ENCODE measurements at places on chromosomes 7 and 10.

- peak; percentile 39 for DNase-seq
Observed at GRCh38 chr10:111221682-111222480, 145.1 kb downstream of the ADRA2A start.

DNA sequence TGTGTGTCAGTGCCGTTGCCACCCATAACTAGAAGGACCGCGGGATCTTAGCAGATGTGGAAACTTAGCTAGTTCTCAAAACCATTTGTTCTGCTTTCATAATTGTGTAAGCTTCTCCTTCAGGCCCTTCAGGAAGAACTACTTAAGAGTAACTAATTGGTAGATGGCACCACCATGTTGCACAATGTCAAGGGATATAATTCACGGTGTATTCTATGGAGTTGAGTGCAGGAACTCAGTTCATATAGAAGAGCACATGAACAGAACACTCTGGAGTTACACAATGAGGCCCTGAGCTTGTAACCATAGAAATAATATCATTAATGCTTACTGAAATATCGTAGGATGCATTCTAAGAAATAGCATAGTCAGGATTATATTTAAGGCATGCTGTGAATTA, 126.5 kb upstream of the GAD2 start:
- DNase-seq = no peak

GRCh38 chr10:48604991-48605508, at the start of gene ARHGAP22:
ARHGAP22 (minus strand) TSS chr10:48605073; CDS start chr10:48604796, 277 bp downstream.
- DNase-seq = no peak

- no peak for DNase-seq
Observed at GRCh38 chr10:125792342-125793300, 17.0 kb upstream of the MMP21 start.

DNA sequence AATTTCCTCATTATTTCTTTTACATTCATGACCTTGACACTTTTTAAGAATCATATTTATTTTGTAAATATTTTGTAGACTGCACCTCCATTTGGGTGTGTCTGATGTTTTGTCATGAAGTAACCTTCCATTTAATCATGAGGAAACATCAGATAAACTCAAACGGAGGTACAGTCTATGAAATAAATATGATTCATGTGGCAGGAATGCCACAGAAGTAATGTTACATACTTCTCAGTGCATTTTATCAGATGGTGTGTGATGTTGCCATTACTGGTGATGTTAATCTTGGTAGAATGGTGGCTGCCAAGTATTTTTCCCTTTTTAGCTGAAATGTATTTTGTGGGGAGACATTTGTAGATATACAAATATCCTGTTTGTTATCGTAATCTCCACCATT, 64.9 kb downstream of the ZNF37A start:
- no peak for DNase-seq

- DNase-seq = no peak
Observed at GRCh38 chr7:1675673-1676549, 5.8 kb downstream of the ELFN1 start.

DNA sequence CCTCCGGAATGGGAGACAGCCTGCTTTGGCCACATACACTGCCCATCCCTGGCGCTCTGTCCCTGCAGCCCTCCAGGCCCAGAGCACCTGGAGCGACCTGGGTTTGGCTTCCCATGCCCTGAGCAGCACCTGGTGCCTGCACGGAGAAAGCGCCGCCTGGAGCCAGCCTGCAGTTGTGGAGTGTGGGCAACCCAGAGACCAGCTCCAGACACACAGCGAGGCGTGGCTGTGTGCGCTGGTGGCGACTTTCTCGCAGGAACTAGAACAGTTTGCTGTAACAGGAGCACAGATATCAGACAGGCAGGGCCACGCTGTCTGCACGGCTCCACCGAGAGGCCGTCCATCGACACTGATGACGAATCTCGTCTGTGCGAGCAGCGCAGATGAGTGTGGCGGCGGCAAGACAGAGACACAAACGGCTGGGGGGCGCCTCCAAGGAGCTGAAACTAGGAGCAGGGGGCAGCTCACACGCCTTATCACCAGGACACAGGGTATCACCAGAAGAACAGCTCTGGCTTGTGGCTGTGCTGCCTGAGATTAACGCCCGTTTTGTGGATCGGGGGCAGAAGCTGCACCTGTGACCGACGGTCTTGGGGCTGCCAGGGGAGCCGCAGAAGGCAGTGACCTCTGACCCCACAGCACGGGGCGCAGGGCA, 275.3 kb downstream of the DNAJB6 start:
- DNase-seq = no peak

- no peak for DNase-seq
Observed at GRCh38 chr7:94577357-94577756, 67.7 kb downstream of the CASD1 start.

GRCh38 chr10:27620430-27621397, 116.6 kb downstream of the RAB18 start:
- DNase-seq = no peak

DNA sequence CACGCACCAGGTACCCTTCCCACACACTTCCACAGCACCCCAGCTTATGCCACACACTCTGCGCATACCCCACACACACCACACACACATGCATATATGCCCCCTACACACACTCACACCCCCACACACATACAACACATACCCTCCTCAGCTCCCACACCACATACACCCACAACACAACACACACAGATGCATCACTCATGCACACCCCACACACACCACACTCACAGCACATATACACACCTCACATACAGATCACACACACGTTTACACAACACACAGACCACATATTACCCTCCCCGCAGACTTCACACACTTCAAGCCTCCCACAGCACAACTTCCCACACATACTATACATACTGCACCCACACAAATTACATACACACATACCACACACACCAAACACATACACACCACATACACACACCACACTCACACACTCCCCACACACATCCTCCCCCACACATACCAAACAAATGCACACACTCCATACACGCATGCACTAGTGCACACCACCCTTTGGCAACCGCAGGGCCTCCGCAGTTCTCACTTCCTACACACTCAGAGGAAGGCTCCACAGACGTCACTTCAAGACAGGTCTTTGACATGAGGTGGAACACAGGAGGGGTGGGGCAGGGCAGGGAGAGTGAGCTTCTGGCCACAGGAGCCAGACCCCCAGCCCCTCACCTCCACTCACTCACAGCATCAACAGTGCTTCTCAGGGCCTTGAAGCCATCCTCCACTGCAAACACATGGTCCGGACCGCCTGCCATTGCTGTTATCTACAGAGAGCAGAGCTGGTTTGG, 18.5 kb upstream of the ANTXRL start:
- no peak for DNase-seq

GRCh38 chr7:116030651-116031276, at the start of gene TFEC:
TFEC (minus strand) TSS chr7:116030763; CDS start chr7:115984441, 46,322 bp downstream.
- DNase-seq = no peak

DNA sequence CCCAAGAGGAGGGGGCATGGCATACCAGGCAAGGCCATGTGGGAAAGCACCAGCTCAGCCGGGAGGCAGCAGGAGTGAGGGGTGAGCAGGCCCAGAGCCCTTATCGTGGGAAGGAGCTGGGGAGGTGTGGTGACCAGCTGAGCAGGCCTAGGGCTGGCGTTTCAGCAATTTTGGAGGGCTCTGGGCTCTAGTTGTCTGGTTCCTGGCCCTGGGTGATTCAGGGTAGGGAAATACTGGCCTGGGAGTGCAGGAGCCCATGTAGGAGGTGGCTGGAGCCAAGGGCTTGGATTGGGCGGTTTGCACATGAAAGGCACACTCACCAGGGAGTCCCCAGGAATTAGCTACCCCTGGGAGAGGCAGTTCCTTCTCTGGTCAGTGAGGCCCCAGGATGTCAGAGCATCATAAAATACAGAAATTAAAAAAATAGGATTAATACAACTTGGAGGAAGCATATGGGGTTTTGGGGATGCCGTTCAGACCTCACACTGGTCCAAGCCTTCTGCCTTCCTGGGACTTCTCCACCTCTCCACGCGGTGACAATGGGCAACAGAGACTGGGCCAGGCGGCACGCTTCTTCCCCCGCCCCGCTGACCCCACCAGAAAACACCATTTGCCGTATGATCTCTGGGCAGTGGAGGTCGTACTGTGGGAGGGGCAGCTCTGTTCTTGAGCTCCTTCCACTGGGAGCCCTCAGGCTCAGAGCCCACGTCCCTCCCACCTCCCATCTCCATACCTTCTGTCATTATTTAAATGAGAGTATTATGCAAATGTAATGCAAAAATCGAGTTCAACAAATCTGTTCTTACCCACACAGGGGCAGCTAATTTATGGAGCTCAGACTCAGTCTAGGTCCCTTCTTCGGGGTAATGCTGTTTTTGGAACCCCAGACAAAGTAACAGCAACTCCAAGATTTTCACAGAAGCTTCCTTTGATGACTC, 133.0 kb upstream of the FAM20C start:
- no peak for DNase-seq

GRCh38 chr10:38979535-38979934, 885.4 kb downstream of the ZNF37A start:
- no peak for DNase-seq

GRCh38 chr7:52168085-52168484, 851.5 kb upstream of the COBL start:
- DNase-seq = no peak

- no peak for DNase-seq
Observed at GRCh38 chr10:78261291-78261690, 227.6 kb downstream of the RPS24 start.

- DNase-seq = no peak
Observed at GRCh38 chr7:100167912-100168323, 499 bp downstream of the GAL3ST4 start.

- no peak for DNase-seq
Observed at GRCh38 chr7:29806208-29806994, at the start of gene WIPF3. WIPF3 (plus strand) TSS chr7:29806508; CDS start chr7:29834725, 28,217 bp downstream.

DNA sequence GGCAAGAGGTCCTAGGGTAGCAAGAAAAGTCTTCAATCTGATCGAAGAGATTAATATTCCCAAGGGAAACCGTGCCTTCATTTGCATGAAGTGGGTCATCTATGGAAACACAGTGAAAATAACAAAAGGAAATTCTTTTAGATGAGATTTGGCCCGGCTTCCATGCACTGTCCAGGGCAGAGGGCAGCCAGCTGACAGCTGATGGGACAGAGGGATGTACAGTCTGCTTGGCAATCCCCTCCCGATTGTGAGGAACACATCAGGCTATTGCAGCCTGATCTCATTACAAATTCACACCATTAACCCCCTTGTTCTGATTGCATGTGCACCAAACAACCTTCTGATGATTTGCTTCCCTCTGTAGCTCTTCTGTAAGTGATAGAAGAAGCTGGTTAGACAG, 105.3 kb downstream of the FRMD4A start:
- DNase-seq = no peak

DNA sequence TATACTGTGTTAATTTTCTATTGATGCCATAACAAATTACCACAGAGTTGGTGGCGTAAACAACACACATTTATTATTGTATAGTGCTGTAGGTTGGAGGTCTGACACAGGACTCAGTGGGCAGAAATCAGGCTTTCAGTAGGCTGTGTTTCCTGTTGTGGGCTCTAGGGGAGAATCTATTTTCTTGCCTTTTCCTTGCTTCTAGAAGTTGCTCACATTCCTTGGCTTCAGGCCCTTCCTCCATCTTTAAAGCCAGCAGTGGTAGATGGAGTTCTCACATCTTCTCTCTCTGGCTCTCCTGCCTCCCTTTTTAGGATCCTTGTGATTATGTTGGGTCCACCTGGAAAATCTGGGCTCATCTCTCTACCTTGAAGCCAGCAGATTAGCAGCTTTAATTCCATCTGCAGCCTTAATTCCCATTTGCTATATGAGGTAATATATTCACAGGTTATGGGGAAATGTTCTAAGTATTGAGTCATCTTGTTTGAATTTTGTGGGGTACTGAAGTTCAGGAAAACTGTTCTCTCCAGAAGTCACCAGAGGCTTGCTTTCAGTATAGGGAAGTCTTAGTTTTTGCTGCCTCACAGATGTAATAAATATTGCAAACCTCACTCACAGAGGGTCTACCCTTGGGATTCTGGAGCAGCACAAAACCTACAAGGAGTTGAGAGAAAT, 38.9 kb downstream of the CCNY start:
- DNase-seq = no peak

DNA sequence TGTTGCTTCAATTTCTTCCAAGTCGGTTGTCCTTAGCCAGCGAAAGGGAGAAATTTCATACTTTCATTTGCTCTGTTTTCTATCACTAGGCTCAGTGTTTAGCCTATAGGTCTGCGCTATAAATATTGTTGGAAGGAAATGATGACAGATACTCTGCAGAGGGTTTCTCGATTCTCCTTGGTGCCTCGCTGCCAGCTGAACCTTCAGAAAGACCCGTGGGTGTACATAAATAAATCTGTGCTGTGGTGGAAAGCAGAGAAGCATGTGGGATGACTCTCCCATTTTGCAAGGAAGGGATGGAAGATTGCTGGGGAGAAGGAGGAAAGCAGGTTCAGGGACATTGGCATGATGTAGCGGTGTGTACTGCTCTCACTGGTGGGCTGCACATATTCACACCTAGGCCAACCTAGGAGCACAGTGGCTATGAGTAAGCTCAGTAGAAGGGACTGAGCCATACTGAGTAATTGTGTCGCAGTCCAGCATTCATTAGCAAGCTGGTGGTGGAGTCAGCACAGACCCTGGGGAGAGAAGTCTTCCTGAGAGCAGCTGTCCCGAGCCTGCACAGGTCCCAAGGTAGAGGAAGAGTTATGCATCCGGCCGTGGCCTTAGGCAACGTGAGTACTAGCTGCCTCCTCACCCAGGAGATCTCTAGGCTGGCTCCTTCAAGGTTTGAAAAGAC, 50.5 kb downstream of the PNLIPRP3 start:
- DNase-seq = no peak
